ENCODE measurements at places on chromosomes 2 and 18. TPM values are rescaled to one million over a fixed set of nuclear protein-coding genes. Genes with fewer than 3 reads are reported as not detected.

The OSR1 gene
- not detected for total RNA-seq

The HOXD11 gene
- total RNA-seq = 0.10 TPM

The LYPD1 gene
- 24.4 TPM for total RNA-seq

The C2orf66 gene
- not detected for total RNA-seq

The NOL4 gene
- not detected for total RNA-seq

The NBAS gene
- total RNA-seq = 40.0 TPM

The NDUFS1 gene
- total RNA-seq = 103 TPM

The ITGB6 gene
- not detected for total RNA-seq

The LONRF2 gene
- total RNA-seq = not detected
